ENCODE measurements at places on chromosomes 5 and 9. TPM values are rescaled to one million over a fixed set of nuclear protein-coding genes. Genes with fewer than 3 reads are reported as not detected.
A peak's percentile ranks its signal among the peaks of the same experiment; 100 is the strongest.

DNA sequence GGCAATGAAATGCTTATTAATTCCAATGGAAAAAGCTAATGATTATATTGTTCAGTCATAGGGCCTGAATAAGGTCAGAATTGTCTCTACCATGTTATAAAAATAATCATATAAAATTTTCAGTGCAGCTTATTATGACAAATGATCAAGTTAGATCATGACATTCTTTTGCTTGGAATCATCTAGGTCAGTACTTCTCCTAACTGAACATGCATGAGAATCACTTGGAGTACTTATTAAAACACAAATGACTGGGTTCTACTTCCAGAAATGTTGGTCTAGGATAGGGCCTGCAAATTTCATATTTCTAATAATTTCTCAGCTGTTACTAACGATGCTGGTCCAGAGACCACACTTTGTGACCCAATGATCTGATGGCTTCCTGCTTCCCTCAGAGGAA, 806.0 kb upstream of the ZNF608 start:
- DNase-seq, result no peak

The CXXC5 gene
- total RNA-seq, result 79.5 TPM

The PCDHGA10 gene
- 12.2 TPM for total RNA-seq

GRCh38 chr5:53590759-53591158, 30.3 kb downstream of the NDUFS4 start:
- no peak for DNase-seq

The SHC3 gene
- 11.7 TPM for total RNA-seq

- DNase-seq, result no peak
Observed at GRCh38 chr5:178988436-178989220, 6.5 kb downstream of the GRM6 start.

The SPATA31E1 gene
- total RNA-seq, result not detected

DNA sequence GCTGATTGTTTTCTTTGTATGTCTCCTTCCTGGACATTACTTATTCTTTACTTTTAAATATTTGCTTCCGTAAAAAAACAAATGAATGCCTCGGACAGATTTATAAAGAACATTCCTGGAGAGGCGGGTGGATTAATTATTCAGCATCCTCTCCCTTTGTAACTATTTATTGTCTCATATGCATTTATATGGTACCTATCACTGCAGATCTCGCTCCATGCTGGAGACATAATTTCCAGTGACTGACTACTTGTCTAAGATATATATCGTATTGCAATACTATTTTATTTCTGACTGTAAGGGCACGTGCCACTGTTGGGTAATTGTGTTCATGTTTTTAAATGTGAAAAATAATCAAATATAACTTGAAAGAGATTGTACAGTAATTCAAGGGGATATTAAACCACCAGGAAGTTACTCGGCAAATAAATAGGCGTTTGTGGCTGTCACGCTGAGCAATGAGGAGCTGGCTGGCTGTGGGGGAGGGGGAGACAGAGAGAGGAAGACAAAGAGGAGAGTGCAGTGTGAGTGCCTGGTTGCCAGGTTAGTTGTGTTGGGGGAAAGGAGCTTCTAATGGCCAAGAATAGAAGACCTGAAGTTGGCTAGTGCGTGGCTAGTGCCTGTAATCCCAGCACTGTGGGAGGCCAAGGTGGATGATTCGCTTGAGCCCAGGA, 131.8 kb upstream of the GABRP start:
- no peak for DNase-seq

DNA sequence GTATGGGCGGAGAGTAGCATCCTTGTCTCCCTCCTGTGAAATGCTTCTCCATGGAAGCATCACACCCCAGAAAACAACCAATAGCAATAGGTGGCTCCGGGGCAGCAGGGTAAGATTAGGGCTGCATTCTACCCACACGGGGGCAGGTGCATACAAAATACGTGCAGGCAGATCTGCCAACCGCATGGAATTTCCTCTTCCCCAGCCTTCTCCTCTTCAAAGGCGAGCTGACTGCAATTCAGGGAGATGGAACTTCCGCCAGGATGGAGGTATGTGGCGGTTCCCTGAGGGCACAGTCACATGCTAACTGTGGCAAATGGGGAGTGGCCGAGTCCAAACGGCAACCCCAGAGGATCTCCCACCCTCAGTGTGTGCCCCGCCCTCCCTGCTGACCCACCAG, 81.5 kb downstream of the LMNB1 start:
- no peak for DNase-seq

DNA sequence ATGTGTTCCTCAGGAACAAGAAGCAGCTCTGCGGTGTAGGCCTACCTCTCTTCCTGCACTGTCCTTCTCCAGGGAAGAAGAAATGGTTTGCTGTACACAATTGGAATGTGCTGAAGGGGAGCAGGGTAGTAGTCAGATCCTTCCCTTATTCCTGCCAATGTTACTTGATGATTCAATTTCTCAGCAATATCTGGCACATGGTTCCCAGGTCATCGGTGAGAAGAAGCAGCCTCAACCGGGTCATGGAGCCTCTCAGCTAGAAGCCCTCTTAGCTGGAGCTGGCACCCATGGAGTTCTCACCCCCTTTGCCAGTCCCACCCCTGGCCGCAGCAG, 36.9 kb downstream of the ACTBL2 start:
- no peak for DNase-seq

GRCh38 chr5:39447968-39448367, 23.2 kb upstream of the DAB2 start:
- DNase-seq, result no peak

DNA sequence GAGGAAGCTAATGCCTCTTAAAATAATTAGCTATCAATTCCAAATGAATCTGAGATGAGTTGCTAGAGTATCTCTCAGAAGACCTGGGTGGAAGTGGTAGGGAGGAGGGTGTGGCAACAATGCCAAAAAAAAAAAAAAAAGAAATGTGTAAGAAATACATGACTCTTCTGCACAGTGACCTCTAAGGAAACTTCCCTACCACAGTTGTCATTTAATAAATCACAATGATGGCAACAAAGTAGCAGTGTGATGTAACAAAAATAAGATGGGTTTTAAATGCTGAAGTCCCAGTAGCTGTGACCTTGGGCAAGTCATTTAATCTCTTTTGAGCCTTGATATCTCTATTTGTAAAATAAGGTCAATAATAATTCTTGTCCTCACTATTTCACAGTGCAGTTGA, 7.2 kb downstream of the FOXD1 start:
- DNase-seq, result no peak

The PCDHGC4 gene
- 2.6 TPM for total RNA-seq

The GLE1 gene
- 35.0 TPM for total RNA-seq

- no peak for DNase-seq
Observed at GRCh38 chr5:142181096-142181495, 72.5 kb downstream of the NDFIP1 start.

GRCh38 chr5:11292648-11293356, 531.8 kb upstream of the DAP start:
- DNase-seq, result no peak

GRCh38 chr5:133565993-133566392, 46.3 kb downstream of the FSTL4 start:
- DNase-seq, result peak; percentile 34

DNA sequence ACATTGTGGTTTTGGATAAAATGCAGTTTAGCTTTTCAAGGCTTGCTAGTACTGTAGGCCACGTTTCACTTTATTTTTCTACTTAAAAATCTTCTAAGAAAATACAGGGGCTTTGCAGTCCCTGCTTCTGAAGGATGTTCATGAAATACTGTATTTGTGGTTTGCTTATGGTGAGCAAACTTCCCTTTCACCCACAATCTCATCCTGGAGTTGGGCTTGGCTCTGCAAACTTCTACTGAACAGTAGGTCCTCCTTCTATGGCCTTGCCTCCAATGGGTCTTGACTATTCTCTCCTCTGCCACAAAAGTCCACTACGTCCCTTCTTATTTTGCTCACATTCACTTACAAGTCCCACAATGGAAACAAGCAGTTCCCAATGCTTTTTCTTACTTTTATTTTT, 502.7 kb upstream of the KLF4 start:
- no peak for DNase-seq

GRCh38 chr5:87722286-87722685, 309.6 kb upstream of the CCNH start:
- DNase-seq, result no peak

- peak; percentile 69 for DNase-seq
Observed at GRCh38 chr5:32805971-32806638, 95.0 kb downstream of the NPR3 start.

- DNase-seq, result no peak
Observed at GRCh38 chr5:81520769-81521168, 126.8 kb upstream of the ACOT12 start.

GRCh38 chr9:6567140-6567591, 78.4 kb downstream of the GLDC start:
- peak; percentile 90 for DNase-seq

- DNase-seq, result peak; percentile 4
Observed at GRCh38 chr9:34771007-34771406, 61.1 kb upstream of the CCL21 start.

- DNase-seq, result no peak
Observed at GRCh38 chr5:82523633-82524032, 245.5 kb upstream of the RPS23 start.

- DNase-seq, result no peak
Observed at GRCh38 chr9:134382733-134383132, 56.5 kb downstream of the RXRA start.

DNA sequence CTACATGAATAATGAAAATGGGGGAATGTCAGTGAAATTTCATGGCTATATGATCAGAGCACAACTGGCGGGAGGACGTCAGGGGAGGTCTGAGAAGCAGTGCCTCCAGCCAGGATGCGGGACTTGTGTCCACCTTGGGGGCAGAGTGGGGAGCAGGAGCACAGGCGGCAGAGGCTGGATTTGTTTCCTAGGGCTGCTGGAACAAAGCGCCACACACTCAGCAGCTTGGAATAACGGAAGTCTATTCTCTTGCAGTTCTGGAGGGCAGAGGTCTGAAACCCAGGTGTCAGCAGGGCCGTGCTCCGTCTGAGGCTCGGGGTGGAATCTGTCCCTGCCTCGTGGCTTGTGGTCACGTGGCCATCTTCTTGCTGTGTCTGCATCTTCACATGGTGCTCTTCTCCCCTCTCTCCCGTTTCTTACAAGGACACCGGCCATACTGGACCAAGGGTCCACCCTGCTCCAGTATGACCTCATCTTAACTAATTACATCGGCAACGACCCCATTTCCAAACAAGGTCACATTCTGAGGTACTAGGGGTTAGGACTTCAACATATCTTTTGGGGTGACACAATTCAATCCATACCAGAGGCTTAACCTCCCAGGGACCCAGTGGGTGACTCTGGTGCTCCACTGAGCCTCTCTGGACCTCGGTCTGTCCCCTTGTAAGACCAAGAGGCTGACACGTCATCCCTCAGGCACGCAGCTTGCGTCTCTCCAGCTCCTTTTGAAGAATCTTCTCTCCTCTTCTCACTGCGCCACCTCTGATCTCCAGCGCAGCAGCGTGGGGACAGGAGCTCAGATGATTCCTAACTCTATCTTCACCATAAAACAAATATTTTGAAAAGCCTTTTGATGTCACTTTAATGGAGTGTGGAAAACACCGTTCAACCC, 202.5 kb downstream of the CDK5RAP2 start:
- peak; percentile 36 for DNase-seq

DNA sequence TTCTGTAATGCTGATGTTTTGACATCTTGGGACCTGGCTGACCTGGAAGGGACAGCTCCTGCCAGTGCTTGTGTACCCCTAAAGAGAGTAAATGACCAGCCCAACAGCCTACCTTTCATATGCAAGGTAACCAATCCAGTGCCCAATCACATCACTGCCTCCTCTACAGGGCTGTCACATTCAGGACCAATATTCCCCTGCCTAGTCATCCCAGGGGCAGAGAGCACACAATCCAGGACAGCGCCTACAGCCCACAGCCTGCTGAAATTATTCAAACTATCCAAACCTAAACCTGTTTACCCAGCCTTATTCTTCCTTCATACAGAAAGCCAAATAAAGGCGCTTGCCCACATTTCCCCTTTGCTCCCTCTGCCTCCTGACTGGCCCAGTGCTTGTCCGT, 284.1 kb downstream of the CTNND2 start:
- no peak for DNase-seq

DNA sequence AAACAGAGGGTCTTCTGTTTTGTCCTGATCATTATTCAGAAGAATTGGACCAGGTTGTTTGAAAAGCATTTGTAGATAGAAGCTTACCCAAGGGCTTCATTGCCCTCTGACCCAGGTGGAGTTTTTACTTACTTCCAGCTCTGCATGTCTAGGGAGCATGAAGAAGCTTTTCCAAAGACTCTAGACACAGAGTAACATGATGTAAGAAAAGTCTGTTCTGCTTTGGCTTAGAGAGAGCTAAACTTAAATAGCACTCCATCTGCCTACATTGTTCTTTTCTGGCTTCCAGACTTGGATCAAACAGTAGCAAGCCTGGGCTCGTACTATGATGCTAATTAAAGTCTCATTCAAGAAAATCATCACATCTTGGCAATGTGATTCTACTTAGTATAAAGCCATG, 112.1 kb downstream of the SNCAIP start:
- DNase-seq, result no peak

DNA sequence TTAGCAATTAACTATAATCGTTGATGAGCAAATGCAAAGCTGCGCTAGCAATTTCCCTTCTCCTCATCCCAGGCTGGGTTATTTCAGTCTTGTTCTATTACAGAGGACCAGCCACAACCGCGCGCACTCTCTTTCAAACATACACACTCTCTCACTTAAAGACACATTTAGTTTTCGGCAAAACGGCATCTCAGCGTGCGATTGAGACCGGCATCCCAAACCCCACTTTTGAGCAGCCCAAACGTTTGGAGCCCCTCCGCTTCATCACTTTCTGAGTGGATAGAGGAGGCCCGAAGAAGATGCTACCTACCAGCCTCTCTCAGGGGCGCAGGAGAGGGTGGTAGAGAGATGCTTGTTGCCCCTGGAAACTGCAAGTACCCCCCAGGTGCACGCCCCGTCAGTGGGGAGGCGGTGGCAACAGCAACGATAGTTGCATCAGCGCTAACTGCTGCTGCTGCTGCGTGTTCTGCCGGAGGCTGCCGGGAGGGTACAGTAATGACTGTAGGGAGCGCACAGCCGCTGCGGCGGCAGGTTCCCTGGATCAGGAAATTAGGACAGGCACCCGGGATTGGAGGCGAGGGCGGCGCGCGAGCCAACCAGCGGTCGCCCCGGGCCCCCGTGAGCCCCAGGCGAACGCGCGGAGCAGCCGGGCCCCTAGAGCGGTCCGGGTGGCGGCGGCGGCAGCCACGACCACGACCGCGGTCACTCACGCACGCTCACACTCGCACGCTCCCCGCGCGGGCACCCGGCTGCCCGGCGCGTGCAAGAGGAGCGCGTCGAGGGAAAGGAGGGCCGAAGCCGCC, 467 bp upstream of the VLDLR start:
- peak; percentile 79 for DNase-seq

- no peak for DNase-seq
Observed at GRCh38 chr9:8011974-8012373, 212.4 kb upstream of the DMAC1 start.

The MSMP gene
- not detected for total RNA-seq

The FOXD4L3 gene
- total RNA-seq, result not detected

The ITGA1 gene
- 104 TPM for total RNA-seq

DNA sequence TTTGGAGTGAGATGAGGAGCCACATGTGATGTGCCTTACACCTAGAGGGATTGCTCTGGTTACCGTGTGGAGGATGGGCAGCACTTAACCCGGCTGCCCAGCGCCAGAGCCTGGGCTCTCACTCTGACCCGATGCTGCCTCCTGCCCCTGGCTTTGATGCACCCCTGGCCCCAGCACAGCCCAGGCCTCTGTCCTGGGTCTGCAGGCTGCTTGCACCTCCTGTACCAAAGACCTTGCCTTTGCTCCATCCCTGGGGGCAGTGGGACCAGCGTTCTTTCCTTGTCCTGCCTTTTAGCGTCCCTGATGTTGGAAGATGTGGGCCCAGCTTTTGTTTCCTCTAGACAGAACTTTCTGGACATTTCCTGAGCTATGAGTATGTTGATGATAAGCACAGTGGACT, 40.4 kb downstream of the FGF18 start:
- DNase-seq, result no peak

The PPP1R2B gene
- total RNA-seq, result under 0.01 TPM

The CCDC171 gene
- total RNA-seq, result 2.3 TPM

The DMGDH gene
- 4.5 TPM for total RNA-seq

The PAEP gene
- total RNA-seq, result not detected

Measured in fibroblast of villous mesenchyme (primary cell).